ENCODE measurements at places on chromosomes 4 and X.

DNA sequence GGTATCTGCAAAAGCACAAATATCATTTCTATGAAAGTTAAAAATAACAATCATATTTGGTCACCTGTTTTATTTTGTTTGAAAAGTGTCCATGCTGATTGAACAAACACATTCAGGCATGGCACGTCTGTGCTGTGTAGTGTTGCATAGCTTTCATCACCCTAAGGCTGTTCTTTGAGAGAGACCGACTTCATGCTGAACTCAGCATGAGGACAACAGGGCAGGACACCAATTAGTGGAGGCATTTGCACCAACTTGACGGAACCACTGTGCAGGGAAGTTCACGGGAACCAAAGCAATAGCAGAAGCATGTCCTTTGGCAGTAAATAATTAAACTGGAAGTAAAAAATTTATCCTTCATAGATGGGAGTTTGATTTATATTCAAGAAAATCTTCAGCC, 158.4 kb upstream of the SLC7A11 start:
- DNase-seq: no peak

- no peak for DNase-seq
These were observed 62.6 kb upstream of the TEX13D start for GRCh38 chrX:124269881-124270280.

GRCh38 chrX:31423609-31424189, 351.9 kb upstream of the FTHL17 start:
- DNase-seq: peak; percentile 17

DNA sequence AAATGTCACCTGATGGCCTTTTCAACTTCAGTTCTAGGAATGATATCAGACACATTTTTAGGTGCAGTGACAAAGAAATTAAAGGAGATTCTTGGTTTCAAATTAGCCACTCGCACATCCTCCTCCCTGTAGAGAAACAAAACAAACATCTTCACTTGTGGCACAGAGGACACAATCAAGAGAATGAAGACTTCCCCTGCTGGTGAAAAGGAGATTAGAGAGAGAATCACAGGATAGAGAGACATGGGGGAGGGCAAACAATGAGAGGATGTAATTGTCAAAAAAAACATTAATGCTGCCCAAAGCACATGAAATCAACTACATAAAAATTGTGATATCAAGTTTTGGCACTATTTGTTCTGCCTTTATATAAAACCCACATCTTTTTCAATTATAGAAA, 34.5 kb downstream of the ACE2 start:
- DNase-seq: no peak

- DNase-seq: no peak
These were observed 14.3 kb downstream of the G3BP2 start for GRCh38 chr4:75658876-75659275.

DNA sequence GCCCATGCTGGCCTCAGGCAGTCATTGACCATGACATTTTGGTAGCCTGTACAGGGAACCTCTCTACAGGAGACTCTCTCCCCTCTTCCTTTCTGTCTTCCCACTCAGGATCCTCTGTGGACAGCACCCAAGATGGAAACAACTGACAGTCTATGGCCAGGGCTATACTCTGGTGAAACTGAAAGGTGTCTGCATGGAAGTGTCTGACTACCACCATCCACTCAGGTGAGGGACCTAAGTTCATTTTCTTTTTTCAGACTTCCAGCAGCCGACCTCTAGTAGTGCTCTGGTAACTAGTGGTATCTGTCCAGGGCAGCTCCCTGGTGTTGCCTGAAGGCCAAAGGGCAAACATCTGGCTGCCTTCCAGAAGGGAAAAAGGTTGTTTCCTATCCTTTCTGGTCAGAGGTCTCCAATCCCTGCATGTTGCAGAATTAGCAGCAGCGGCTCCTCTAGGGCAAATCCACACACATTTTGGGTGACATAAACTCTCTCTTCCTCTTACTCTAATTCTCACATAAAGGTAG, 804.5 kb downstream of the C4orf33 start:
- DNase-seq: no peak

GRCh38 chrX:67384403-67384802, 159.4 kb upstream of the AR start:
- no peak for DNase-seq

DNA sequence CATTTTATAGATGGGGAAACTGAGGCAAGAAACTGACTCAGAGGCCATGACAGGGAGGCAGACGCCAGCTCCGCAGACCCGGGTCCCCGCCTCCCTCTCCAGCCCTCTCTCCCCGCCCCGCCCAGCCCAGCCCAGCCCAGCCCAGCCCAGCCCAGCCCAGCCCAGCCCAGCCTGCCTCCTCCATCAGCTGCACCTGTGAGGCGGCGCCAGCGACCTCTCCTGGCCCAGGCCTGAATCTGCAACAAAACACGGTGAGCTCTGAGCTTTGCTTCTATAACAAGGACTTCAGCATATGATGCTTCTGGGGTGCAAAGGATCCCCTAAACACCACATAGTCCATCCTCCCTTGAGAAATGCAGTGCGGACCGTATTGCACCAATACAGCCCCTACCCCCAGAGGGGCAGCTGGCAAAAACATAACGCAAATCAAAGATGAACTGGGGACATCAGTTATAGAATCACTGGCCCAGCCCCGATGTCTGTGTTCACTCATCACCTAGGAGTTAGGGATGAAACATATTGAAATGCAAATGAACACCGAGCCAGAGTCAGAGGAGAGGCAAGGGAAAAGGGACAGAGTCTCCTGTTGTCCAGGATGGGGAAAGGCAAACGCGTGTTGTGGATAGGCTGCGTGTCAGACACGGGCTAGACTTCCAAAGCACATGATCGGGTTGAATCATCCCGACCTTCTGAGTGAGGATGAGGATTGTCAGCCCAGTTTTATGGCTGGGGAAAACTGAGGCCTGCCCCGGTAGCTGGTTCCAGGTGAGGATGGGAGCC, 216.1 kb upstream of the PSAPL1 start:
- no peak for DNase-seq

DNA sequence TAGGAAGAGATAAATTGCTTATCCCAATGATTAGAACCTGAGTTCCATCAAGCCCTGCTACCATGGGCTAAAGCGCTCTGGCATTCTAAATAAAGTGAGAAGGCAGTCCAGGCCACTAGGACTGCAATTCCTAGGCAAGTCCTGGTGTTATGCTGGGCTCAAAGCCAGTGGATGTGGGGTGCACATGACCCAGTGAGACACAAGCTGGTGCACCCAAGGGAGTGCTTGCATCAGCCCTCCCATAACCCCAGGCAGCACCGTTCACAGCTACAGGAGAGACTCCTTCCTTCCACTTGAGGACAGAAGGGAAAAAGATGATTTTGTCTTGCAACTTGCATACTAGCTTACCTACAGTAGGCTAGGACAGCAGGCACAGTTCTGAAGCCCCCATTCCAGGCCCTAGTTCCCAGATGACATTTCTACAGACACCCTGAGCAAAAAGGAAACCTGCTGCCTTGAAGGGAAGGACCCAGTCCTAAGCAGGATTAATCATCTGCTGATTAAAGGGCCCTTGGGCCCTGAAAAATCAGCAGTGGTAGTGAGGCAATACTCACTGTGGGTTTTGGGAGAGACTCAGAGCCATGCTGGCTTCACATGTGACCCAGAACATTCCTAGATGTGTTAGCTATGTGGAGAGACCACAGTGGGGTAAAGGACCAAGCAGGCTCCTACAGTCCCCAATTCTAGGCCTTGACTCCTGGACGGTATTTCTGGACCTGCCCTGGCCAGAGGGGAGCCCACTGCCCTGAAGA, 77.8 kb downstream of the KLHL13 start:
- no peak for DNase-seq

DNA sequence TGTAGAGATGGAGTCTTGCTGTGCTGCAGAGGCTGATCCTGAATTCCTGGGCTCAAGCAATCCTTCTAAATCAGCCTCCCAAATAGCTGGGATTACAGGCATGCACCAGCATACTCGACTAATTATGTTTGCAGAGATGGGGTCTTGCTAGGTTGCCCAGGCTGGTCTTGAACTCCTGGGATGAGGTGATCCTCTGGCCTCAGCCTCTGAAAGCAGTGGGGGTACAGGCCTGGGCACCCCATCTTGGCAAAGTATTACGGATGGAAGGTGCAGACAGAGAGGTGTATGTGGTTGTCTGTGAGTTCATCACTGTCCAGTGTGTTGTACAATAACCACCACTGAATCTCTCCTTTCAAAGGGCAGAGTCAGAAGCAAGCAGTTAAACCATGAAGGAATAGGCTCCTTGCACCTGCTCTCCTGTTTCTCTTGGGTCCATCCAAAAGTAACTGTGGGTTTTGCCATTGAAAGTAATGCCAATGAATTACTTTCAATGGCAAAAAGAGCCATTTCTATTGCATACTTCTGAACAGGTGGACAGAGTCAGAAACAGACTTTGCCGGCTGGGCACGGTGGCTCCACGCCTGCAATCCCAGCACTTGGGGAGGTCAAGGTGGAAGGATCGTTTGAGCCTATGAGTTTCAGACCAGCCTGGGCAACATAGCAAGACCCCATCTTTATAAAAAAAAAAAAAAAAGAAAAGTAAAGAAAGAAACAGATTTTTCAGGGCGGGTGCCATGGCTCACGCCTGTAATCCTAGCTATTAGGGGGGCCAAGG, 7.0 kb upstream of the AKAP17A start:
- no peak for DNase-seq

- DNase-seq: no peak
These were observed at the start of gene S100G for GRCh38 chrX:16649858-16650257. TSS of gene S100G (plus strand) at chrX:16650158. CDS start at chrX:16651007, 849 bp downstream.

- no peak for DNase-seq
These were observed 9.8 kb downstream of the PGRMC2 start for GRCh38 chr4:128277856-128278255.

GRCh38 chr4:148061141-148061481, 329.2 kb downstream of the ARHGAP10 start:
- no peak for DNase-seq

- DNase-seq: no peak
These were observed 87.9 kb downstream of the ANKRD17 start for GRCh38 chr4:73170518-73171198.

DNA sequence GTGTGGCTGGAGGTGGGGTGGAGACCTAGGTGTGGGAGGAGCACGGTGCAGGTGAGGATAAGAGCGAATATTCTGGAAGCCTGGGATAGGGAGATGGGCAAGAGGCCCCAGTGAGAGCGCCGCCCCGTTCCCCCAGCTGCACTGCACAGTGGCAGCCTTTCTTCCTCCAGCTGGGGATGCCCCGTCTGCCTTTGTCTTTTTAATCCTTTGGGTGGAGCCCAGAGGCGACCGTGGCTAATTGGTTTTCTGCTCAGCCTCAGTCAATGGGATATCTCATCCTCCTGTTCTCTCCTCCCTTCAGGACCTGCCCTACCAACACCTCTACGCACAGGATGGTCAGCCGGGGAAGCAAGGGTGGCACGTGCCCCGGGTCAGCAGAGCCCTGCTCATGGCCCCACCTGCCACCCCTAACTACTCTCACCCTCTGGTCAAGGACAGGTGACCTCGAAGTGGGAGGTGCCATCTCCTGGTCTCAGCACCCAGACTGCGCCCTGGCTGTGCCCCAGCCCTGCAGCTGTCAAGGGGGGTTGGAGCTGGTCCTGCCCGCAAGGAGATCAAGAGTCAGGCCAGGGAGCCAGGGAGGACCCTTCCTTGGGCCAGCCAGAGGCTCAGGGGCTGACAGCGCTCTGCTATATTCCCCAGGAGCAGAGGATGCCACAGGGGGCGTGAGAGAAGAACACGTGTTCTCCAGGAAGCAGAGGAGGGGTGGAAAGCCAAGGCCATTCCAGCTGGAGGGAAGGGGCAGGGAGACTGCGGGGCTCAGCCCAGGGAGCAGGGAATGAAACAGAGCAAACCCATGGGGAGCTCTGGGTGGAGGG, 64.0 kb downstream of the ADRA2C start:
- no peak for DNase-seq

- no peak for DNase-seq
These were observed 68.4 kb downstream of the PSAPL1 start for GRCh38 chr4:7366180-7366945.

GRCh38 chrX:11474576-11474975, 181.4 kb downstream of the AMELX start:
- no peak for DNase-seq

DNA sequence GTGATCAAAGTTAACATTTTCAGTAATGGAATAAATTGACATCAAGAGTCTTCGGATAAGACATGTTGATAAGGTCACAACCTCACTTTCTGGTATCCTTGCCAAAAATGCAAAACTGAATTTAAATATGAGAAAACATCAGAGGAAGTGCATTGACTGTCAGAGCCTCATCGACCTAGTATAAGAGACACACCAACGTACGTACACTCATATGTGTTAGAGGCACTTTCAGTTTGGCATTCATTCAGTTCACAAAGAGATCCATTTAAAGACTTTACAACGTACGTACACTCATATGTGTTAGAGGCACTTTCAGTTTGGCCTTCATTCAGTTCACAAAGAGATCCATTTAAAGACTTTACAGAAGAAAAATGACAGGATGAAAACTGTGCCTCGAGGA, 280.3 kb downstream of the INPP4B start:
- no peak for DNase-seq
